ENCODE measurements at places on chromosomes 5 and 9.

- no peak for DNase-seq
Measured at GRCh38 chr5:157817928-157818327, 41.0 kb downstream of the CLINT1 start.

- DNase-seq = no peak
Measured at GRCh38 chr5:53109056-53109442, 508 bp downstream of the MOCS2 start.

GRCh38 chr9:93948441-93949072, 6.6 kb downstream of the BARX1 start:
- DNase-seq = no peak

DNA sequence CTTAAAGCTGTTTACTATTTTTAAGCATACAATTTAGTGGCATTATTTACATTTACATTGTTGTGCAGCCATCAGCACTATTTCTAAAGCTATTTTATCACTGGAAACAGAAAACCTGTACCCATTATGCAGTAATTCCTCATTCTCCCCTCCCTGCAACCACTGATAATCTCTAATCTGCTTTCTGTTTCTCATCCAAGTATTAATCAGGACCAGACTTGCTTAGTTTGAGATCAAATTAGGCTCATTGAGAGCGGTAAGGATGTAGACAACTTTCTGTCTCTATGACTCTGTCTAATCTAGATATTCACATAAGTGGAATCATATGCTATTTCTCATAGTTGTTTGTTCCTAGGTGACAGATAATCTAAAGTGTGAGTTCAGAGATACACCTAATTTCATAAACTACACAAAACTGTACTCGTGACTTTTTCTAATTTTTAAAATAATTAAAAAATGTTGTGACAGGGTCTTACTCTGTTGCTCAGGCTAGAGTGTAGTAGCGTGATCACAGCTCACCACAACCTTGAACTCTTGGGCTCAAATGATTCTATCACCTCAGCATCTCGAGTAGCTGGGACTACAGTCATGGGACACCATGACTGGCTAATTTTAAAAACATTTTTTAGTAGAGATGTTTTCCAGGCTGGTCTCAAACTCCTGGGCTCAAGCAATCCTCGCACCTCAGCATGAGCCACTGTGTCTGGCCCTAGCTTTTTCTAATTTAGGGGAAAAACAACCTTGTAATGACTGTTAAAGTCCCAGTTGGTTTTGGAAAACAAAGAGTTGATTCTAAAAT, 37.6 kb downstream of the BDP1 start:
- DNase-seq = no peak

DNA sequence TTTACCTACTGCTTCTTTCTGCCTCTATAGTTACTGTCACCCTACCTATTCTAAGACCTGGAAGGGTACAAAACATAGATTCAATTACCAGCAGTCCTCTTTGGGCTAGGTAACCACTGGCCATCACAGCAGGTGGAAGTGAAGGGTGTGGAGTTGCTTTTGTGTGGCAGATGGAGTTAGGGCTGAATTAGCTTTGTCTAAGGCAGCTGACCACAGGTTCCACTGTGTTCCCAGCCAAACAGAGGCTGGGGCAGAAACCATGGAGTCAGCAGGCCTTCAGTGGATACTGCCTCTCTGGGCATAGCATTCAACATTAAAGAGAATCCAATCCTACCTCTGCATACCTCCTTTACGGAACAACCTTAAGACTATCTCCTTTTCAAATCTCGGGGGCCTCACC, 254.2 kb downstream of the RFX3 start:
- no peak for DNase-seq

GRCh38 chr9:137534256-137535119, 15.7 kb downstream of the PNPLA7 start:
- no peak for DNase-seq

DNA sequence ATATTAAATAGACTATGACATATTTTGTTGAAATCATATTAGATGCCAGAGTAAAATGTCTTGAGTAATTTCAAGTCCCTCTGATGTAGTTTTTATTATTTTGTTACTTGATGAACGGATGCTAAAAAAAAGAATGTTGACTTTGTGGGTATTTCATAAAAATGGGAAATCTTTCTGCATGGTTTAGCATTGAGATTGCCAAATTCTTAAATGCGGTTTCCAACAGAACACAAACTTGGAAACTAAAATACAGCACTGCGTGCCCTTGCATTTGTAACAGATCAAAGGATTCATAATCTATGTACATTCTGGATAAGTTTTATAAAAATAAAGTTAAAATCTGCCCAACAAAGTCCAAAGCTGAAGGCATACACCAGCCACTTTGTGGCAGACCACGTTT, 425.5 kb upstream of the DAB2 start:
- DNase-seq = no peak

- DNase-seq = no peak
Measured at GRCh38 chr5:83559118-83559785, 87.7 kb downstream of the VCAN start.

- DNase-seq = no peak
Measured at GRCh38 chr9:106478727-106479126, 384.2 kb upstream of the ZNF462 start.

- no peak for DNase-seq
Measured at GRCh38 chr9:126235336-126236243, 91.0 kb upstream of the MVB12B start.

GRCh38 chr5:58069846-58070245, 390.0 kb downstream of the PLK2 start:
- DNase-seq = no peak

- DNase-seq = no peak
Measured at GRCh38 chr9:5799314-5799713, 33.6 kb downstream of the ERMP1 start.

DNA sequence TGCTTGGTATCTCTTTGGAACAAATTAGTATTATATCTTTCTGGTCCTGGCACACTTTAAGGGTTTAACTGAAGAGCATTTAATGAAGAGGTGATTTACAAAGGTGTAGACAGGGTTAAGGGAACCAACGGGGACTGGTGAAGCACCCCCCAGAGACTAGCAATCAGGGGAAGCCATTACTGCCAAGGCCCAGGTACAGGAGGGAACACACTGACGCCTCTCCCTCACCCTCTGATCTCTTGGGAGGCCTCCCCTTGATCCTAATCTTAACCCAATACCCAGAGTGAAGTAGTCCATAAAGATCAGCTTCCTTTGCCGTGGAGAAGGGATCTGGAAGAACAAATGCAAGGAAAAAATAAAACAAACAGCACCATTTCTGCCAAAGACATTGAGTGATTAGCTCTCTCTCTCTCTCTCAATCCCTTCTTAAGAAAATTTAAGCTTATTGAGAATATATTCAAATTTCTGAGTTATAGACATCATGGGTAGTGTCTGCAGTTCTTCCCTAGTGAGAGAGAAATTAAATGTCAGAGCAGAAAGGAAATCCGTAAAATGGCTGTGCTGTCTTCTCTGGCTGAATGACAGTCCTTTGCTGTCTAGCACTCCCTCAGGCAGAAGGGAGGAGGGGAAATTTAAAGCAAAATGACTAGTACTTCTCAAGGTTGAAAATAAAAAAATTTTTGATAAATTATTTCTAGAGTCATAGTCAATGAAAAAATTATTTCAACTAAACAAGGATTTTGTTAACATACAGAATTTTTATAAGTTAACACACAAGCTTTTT, 20.0 kb downstream of the F2R start:
- DNase-seq = no peak

DNA sequence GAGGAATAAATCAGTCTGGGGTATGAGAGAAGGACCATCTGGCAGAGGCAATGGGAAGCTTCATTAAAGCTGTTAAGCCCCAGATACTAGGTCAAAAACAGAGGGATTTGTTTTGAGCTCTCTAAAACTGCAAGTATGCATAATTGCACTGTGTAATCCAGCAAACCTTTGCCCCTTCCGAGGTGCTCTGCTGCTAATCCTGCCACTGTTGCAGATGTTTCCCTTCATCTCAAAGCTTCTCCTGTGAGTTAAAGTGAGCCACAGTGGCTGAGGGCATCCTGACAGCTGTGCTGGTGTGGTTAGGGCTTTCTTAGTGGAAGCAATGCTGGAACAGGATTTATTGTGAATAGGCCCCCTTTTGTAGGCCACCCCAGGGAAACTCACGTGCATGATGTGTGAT, 160.3 kb upstream of the TRPC7 start:
- no peak for DNase-seq

- no peak for DNase-seq
Measured at GRCh38 chr9:125260561-125260960, 1.1 kb upstream of the GAPVD1 start.

GRCh38 chr5:57082441-57083067, 91.3 kb upstream of the GPBP1 start:
- DNase-seq = no peak

GRCh38 chr5:73322437-73323076, 126.0 kb downstream of the FOXD1 start:
- no peak for DNase-seq

DNA sequence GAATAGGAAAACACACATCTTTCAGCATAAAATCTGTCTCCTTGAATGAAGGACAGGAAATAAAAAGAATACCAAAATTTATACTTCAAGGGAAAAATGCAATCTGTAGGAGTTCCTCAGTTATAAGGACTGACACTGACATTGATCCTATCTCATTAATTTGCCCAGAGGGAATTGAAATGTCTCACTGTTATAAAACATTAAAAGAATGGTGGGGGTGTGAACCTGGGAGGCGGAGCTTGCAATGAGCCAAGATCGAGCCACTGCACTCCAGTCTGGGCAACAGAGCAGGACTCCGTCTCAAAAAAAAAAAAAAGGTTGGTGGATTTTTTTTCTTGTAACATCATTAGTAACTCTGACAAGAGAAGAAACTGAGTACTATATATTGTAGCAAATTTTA, 60.8 kb downstream of the TTLL11 start:
- no peak for DNase-seq

- no peak for DNase-seq
Measured at GRCh38 chr9:97386733-97387503, 25.0 kb upstream of the TDRD7 start.

GRCh38 chr5:161775891-161776290, 72.0 kb upstream of the GABRA1 start:
- DNase-seq = no peak

DNA sequence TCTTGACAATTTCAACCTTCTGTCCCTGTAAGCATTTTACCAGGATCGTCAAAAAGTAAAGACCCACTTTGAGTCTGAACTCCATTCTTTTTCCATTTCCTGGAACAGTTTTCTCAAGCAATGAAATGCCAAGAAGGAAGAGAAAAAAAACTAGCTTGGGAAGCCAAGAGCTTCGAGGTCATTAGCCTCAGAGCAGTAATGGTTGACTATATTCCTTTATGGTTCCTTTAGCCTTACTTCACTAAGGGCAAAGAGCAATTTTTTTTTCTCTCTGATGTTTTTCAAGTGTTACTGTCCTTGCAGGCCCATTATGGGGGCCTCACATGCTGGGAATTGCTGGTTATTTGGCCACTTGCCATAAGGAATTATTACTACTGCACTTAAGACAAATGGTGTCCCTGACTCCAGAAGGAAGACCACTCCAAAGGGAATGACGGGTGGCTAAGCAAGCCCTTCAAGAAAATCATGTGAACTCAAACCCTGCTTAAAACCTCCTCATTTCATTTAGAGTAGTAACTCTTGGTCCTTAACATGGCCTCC, 37.1 kb downstream of the BNC2 start:
- DNase-seq = no peak

- DNase-seq = no peak
Measured at GRCh38 chr9:123000371-123001068, 32.9 kb upstream of the GPR21 start.

- no peak for DNase-seq
Measured at GRCh38 chr9:33445389-33446239, 1.8 kb downstream of the AQP3 start.

GRCh38 chr5:60540856-60541805, 158.8 kb downstream of the DEPDC1B start:
- peak; percentile 11 for DNase-seq

DNA sequence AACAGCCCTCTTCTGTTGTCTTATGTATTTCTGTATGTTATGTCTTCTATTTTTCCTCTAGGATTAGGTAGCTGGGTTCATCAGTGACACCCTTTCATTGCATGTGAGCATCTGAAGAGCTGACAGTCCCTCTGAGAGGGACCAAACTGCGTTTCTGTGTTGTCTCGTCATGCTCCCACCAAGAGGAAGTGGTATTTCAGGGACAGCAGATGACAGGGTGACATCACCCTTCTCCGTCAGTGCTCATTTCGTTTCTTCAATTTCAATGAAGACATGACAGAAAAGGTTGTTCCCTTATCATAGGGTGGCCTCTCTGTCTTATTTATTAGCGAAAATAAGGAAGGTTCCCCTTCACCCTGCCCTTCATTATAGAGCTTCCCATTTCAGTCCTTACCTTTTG, 225.9 kb upstream of the NR4A3 start:
- DNase-seq = no peak

- DNase-seq = no peak
Measured at GRCh38 chr9:84151640-84152039, 171.0 kb downstream of the RMI1 start.

DNA sequence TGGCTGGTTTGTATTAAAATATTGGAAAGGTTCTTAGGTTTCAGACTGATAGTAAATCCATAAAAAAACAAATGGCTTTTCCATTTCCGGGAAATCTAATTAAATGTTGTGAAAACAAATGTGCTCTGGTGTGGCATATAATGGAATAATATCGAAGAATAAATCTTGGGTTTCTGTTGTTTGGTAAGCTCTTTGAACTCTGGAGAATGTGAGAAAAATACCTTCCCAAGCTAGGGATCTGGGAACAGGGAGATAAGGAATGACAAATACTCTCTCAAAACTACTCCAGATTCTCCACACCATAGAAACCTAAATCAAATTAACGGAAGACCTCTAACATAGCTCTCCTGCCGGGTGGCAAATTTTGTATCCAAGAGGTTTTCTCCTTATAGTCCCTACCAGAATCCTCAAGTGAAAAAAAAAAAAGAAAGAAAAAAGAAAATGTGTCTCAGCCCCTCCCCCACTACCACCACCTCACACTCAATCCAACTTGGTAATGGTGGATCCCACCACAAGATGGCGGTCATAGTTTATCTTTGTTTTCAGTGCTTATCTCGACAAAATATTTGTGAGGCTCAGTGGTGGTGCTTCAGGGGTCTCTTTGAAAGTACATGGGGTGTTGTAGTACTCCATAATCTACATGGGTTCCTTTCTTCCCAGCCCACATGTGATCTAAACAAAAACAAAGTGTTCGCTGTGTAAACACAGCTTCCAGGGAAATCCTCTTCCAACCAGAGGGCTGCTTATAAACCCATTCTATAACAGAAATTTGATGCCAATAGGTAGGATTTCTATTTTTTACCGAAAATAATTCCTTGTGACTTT, 54.5 kb upstream of the FST start:
- DNase-seq = no peak

GRCh38 chr9:111662576-111663300, 1.3 kb downstream of the GNG10 start:
- DNase-seq = no peak

DNA sequence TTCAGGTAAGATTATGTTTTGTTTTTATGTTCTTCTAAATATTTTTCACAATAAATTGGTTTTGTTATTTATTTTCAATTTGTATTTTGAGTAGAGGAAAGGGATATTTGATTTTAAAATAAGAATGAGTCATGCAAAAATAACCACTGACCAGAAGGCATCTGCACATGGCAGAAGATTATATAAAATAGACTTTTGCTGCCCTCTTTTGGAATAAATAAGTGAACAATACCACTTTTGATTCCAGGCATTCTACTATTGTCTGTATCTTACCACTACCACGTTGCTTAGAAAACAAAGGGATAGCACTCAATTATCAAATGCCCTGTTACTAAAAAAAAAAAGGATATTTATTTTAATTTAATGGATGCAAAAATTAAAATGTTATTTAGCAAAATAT, 227.3 kb upstream of the ITGA1 start:
- DNase-seq = no peak
